ENCODE measurements at places on chromosomes 1 and 21.

GRCh38 chr1:84525779-84526178, 19.4 kb upstream of the GNG5 start:
- DNase-seq = no peak

- no peak for DNase-seq
Measured at GRCh38 chr1:31772669-31773248, 8.6 kb upstream of the ADGRB2 start.

DNA sequence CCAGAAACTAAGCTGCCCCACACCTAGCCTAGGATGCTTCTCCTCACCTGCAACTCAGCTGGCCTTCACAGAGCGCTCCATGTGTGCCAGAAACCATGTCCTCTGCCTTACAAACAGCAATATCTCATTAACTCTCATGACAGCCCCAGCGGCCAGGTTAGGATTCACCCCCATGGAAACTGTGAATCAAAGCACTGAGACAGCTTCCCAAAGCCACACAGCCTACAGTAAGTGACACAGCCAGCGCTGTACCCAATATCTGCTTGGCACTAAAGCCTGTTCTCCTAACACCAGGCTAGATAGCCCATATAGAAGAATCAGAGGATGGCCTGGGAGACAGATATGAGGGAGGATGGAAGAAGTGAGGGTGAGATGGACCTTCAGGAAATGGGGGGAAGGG, 13.5 kb downstream of the KCNN3 start:
- no peak for DNase-seq

- no peak for DNase-seq
Measured at GRCh38 chr21:41195311-41195710, 27.4 kb downstream of the BACE2 start.

GRCh38 chr1:210292231-210292871, 36.4 kb upstream of the HHAT start:
- DNase-seq = peak; percentile 37

DNA sequence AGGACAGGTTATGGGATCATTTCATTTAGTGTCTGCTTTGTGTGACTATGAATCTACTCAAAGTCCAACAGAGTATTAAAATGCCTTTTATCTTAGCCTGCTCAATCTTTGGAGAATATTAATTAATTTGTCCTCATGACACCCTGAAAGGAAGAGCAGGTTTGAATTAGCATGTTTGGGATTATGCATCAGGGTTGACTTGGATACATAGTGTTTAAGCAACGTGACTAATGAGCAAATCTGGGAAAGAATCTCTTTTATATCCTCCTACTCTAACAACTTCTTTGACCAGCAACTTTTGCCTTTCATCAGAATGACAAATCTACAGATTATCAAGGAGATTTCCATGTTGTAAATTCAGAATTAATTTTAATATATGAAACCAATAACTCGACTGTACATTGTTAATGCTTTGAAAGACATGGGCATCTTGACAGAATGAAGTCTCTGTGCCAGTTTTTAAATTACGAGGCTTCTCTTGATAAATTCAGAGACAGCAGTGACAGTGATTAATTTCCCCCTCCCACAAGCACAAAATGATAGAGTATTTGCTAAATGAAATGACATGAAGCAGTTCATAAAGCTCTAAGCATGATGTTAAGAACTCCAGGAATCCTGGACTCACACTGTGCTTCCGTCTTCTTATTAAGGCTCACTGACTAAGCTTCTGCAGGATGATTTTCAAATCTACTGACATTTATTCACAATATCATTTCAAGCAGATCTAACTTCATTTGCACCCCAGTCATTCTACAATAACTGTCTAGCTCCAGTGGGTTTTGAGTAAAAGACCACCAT, 156.5 kb downstream of the PCNX2 start:
- DNase-seq = no peak

GRCh38 chr1:178192686-178193085, 98.8 kb downstream of the RASAL2 start:
- DNase-seq = no peak

GRCh38 chr1:18997508-18997907, 41.0 kb upstream of the IFFO2 start:
- no peak for DNase-seq

DNA sequence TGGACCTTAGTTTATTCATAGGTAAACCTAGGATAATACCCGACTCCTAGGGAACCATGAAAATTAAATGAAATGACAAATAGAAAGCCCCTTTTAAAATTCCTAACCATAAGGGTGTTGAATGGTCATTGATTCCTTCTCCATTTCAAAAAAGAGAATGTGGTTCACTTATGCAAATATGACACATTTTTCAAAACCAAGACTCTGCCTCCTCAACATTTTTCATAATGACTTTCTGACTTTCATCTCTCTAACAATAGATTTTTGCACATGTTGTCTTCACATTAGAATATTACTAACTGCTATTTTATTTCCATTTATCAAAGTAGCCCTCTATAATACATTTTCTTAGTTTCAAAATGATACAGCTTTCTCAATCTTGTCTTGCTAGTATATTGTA, 169.1 kb downstream of the NTNG1 start:
- DNase-seq = no peak

GRCh38 chr1:199290186-199290585, 651.3 kb downstream of the PTPRC start:
- no peak for DNase-seq

- no peak for DNase-seq
Measured at GRCh38 chr1:154835531-154836324, 34.4 kb downstream of the KCNN3 start.

GRCh38 chr1:10185759-10186158, 24.6 kb upstream of the KIF1B start:
- DNase-seq = no peak

DNA sequence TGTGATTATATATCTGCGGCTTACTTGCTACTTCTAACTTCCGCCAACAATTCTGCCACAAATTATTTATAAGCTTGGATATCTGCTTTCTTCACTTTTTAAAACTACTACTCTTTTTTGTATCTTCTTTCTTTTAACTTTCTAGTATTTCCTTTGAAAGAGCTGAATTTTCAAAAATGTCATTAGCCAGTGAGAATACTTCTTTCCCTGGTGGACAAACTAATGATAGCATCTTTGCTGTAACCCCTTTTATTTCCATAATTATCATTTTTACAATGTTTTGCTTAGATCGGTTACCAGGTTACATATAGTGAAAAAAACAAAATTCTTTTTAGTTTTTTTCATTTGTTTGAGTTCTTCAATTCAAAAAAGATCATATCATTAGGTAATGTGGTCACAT, 355.9 kb upstream of the ADGRL4 start:
- DNase-seq = no peak

All from activated CD4-positive, alpha-beta T cell treated with anti-CD3 and anti-CD28 coated beads, Interleukin-2, amount 50 U/mL, for 16 hours (primary cell).